Substantia nigra (tissue), 51 donors: ENCODE measurements at places on chromosomes 4 and X.

DNA sequence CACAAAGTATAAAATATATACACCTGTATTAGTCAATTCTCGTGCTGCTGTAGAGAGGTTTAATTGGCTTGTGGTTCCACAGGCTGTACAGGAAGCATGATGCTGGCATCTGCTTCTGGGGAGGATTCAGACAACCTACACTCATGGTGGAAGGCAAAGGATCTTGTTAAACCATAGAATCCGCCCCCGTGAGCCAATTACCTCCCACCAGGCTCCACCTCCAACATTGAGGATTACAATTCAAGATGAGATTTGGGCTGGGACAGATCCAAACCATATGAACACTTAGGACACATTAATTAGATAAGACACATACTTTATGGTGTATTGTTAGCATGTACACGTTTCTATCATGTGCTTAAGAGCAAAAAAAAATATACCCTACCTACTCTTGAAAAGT lies 22.1 kb upstream of the SORBS2 start:
- DNase-seq: no peak

- DNase-seq: no peak
These were observed 126.8 kb upstream of the CXorf66 start for GRCh38 chrX:140092121-140092520.

GRCh38 chr4:70915874-70916559 lies 13.8 kb downstream of the MOB1B start:
- no peak for DNase-seq

- DNase-seq: no peak
These were observed 83.0 kb upstream of the ALG13 start for GRCh38 chrX:111597967-111598366.

DNA sequence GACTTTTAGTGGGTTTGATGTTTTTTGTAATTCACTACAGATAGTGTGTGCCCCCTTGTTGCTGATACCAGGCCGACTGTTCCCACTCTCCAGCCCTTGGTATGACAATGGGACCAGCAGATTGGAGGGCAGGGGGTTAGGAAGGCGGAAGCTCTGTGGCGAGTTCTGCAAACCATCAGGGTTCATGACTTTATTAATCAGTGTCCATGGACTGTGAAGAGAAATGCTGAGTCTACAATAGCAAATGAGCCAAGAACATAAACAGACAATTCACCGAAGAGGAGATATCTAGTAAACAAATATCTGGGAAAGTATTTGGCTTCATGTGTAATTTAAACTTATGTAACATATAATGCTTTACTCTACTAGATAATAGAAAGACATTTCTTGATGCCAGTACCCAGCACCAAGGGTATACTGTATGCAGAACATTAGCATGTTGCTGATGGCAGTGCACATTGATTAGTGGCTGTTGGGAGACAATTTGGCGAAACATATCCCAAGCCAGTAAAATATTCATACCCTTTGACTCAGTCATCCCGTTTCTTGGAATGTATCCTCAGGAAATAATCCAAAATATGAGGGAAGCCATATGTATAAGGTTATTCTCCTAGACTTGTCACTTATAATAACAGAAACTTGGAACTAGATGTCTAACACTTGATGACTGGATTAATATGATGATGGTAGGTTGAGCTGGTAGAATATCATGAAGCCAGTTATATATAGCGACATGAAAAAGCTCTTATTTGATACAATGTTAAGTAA lies 169.4 kb downstream of the PTTG2 start:
- no peak for DNase-seq
